Lower leg skin (tissue), 4 donors: ENCODE measurements at places on chromosomes 7 and 10. TPM values are rescaled to one million over a fixed set of nuclear protein-coding genes. Genes with fewer than 3 reads are reported as not detected.

DNA sequence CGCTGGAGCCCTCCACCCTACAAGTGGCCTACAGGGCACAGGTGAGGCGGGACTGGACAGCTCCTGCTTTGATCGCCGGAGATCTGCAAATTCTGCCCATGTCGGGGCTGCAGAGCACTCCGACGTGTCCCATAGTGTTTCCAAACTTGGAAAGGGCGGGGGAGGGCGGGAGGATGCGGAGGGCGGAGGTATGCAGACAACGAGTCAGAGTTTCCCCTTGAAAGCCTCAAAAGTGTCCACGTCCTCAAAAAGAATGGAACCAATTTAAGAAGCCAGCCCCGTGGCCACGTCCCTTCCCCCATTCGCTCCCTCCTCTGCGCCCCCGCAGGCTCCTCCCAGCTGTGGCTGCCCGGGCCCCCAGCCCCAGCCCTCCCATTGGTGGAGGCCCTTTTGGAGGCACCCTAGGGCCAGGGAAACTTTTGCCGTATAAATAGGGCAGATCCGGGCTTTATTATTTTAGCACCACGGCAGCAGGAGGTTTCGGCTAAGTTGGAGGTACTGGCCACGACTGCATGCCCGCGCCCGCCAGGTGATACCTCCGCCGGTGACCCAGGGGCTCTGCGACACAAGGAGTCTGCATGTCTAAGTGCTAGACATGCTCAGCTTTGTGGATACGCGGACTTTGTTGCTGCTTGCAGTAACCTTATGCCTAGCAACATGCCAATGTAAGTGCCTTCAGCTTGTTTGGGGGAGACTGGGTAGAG lies at the start of gene COL1A2:
Gene COL1A2, plus strand, starts transcription at position 459 of the 704 bp plus-strand sequence. Its CDS starts 137 bp downstream, at position 596.
- peak; percentile 94 for DNase-seq

Gene SPAM1
- not detected for total RNA-seq

DNA sequence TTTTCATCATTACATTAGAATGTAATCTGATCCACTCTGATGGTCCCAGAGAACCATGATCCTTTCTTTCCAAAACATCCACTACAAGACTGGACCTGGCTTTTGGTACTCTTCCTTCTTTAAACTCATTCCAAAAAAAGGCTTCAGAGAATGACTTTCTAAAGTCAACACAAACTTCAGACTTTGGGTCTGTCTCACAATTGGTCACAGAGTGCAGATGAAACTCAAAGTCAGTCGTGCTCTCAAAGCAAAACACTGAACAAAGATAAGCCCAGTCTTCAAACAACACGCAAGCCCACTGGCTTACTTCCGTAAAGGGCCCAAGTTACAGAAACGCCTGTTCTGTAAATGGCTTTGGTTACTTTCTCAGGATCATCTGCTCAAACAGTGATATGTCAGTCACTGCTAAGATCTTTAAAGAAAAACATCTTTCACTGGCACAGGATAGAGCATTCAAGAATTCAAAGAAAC lies 250.9 kb upstream of the MKLN1 start:
- no peak for DNase-seq

- DNase-seq, result no peak
Measured at GRCh38 chr7:4724648-4725013, 42.5 kb downstream of the FOXK1 start.

Gene PVRIG
- total RNA-seq, result 0.13 TPM
